ENCODE measurements at places on chromosomes 12 and 14. TPM values are rescaled to one million over a fixed set of nuclear protein-coding genes. Genes with fewer than 3 reads are reported as not detected.

- no peaks in the 10 kb centered on the region for H3K4me1 ChIP-seq
- H3K27me3 ChIP-seq, result no peaks in the 10 kb centered on the region
- H3K27ac ChIP-seq, result no peak overlapping the region
Measured at GRCh38 chr12:87924149-87924548, 105.1 kb downstream of the C12orf50 start.

- H3K4me1 ChIP-seq, result no peaks in the 10 kb centered on the region
- H3K36me3 ChIP-seq, result no peaks in the 10 kb centered on the region
- peaks cover 19% of the 10 kb centered on the region for H3K27me3 ChIP-seq
- no peak overlapping the region for H3K4me3 ChIP-seq
- no peak overlapping the region for H3K27ac ChIP-seq
Measured at GRCh38 chr12:75888399-75888798, 143.2 kb downstream of the PHLDA1 start.

GRCh38 chr14:35180179-35180578, 57.8 kb downstream of the PRORP start:
- no peak for DNase-seq
- H3K27me3 ChIP-seq, result no peaks in the 10 kb centered on the region
- peaks cover 17% of the 10 kb centered on the region for H3K36me3 ChIP-seq
- H3K4me1 ChIP-seq, result peaks cover 17% of the 10 kb centered on the region

Gene IL26
- not detected for polyA plus RNA-seq
